ENCODE measurements at places on chromosomes 1 and 21. TPM values are rescaled to one million over a fixed set of nuclear protein-coding genes. Genes with fewer than 3 reads are reported as not detected.

DNA sequence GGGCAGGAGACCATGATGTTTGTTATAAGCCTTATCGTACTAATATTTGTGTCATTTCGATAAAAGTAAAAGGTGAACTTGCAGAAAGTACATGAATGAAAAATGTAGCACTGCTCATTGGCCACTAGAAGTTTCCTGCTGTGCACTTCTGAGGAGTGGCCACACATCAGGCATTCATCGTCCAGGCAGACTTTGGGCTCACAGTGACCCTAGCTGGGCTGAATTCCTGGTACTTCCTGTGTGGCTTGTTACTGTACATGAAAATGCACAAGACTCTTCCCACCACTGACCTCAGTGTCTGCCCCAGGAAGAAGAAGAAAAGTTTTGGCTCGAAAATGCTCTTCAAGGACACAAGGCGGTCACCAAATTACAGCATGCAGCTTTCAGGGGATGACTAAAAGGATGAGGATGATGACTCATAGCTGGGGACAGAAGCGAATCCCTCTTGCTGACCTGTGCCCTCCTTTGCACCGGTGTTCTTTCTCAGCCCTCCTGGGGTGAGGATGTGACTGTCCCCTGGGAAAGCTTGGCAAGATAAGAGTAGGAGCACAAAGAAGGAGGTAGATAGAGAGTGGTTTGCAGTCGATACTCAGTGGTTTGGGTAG is 252.4 kb upstream of the KAZN start:
- no peak overlapping the region for H3K4me3 ChIP-seq
- no peak for DNase-seq
- no peak overlapping the region for H3K27ac ChIP-seq

GRCh38 chr21:35868005-35868868 is 192.1 kb downstream of the SETD4 start:
- H3K27me3 ChIP-seq, result no peaks in the 10 kb centered on the region
- DNase-seq, result no peak
- H3K4me3 ChIP-seq, result no peak overlapping the region
- H3K36me3 ChIP-seq, result no peaks in the 10 kb centered on the region

DNA sequence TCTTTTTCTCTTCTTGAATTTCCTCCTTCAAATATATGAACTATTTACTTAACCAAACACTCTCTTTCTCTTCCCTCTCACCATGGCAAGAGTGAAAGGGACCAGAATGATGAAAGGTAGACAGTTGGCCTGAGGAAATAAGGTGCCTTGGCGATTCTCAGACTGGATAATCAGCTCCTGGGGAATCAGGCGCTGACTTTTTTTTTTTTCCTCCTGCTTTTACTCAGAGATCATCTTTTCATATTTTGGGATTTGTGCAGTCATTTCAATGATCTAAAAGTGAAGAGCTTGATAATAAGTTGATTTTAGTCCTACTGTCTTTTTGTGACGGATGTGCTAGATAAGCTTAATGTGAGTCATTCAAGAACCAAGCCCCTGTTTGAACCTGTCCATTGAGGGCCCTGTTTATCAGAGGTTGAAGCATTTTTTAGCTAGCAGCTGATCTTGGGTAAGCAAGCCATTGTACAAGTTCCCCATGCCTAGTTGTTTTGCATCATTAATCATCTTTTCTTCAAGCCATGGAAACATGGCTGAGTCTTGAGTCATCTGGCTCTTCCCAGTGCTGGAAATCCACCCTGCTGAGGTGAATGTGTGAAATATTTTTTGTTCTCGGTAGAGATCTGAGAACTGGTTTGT is 40.8 kb downstream of the ITSN1 start:
- no peak overlapping the region for H3K27ac ChIP-seq
- peaks cover 13% of the 10 kb centered on the region for H3K4me1 ChIP-seq
- H3K36me3 ChIP-seq, result no peaks in the 10 kb centered on the region
- no peak for DNase-seq
- no peak overlapping the region for H3K4me3 ChIP-seq

- no peaks in the 10 kb centered on the region for H3K27me3 ChIP-seq
- peaks cover 2% of the 10 kb centered on the region for H3K4me1 ChIP-seq
- no peaks in the 10 kb centered on the region for H3K36me3 ChIP-seq
- no peak overlapping the region for H3K27ac ChIP-seq
- DNase-seq, result no peak
Measured at GRCh38 chr1:203424861-203425662, 50.5 kb upstream of the PRELP start.

DNA sequence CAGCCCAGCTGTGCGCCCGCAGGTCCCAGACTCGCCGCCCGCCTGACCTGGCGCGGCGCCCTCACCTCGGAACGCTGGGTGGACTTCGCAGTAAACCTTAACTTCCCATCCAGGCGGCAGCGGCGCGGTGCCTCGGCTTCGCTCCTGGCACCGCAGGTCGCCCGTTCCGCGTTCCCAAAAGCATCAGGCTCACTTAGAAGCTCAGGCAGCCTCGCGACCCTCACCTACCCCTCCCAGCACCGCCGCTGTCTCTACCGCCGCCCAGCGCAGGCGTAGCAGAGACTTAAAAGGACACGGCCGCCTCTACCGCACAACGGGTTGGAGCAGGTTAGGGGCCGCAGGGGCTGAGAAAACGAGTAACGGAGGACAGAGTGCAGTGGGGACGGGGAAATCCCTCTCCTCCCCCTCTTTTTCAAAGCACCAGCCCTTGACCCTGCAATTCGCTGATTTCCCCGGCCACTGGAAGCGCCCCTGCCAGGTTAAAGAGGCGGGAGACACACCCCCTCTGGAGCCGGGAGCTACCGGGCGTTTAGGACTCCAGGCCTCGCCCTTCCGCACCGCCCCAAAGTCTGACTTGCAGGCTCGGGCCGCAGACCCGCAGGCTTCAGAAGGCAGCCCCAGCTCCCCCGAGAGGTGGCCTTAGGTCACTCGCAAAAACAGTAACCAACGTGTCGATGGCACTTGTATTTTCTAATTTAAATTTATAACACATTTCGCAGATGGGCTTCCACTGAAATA is 328.5 kb downstream of the FAM72C start:
- DNase-seq, result no peak
- no peaks in the 10 kb centered on the region for H3K36me3 ChIP-seq
- H3K27ac ChIP-seq, result no peak overlapping the region

GRCh38 chr1:85289207-85289847 is 12.9 kb upstream of the BCL10 start:
- no peak overlapping the region for H3K27ac ChIP-seq
- no peaks in the 10 kb centered on the region for H3K36me3 ChIP-seq
- no peak for DNase-seq
- H3K27me3 ChIP-seq, result no peaks in the 10 kb centered on the region

DNA sequence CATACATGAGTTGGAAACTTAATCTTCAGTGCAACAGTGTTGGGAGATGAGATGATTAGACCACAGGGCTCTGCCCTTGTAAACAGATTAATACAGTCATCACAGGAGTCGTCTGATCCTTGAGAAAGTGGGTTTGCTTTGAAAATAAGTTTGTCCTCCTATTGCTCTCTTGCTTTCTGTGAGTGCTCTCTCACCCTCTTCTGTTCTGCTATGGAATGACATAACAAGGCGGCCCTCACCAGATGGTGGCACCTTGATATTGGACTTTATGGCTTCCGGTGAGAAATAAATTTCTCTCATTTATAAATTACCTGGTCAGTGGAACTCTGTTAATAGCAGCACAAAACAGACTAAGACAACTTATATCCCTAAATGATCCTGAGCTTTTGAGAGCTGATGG is 353.6 kb downstream of the BRINP3 start:
- DNase-seq, result no peak
- no peaks in the 10 kb centered on the region for H3K27me3 ChIP-seq
- H3K4me3 ChIP-seq, result no peak overlapping the region

GRCh38 chr1:55272994-55273393 is 57.8 kb upstream of the USP24 start:
- no peaks in the 10 kb centered on the region for H3K27me3 ChIP-seq
- no peak overlapping the region for H3K27ac ChIP-seq
- H3K4me3 ChIP-seq, result no peak overlapping the region
- no peaks in the 10 kb centered on the region for H3K36me3 ChIP-seq

DNA sequence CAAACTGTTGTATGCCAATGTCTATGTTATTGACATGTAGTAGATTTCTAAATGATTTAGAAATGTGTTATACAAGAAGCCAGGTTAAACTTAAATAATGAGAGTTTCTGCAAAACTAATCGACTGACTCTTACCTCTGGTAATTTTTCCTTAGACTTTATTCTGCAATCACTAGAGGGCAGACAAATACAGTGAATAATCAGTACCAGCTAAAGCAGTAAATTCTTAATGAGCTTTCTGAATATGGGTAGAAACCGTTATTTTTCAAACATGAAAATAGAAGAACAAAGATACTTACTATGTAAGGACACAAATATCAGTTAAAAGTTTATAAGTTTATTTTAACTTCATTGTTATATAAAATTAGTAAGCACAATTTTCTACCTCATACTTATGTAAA is 97.9 kb upstream of the RGS1 start:
- no peak for DNase-seq
- no peak overlapping the region for H3K27ac ChIP-seq
- H3K4me1 ChIP-seq, result no peaks in the 10 kb centered on the region
- H3K36me3 ChIP-seq, result no peaks in the 10 kb centered on the region
- H3K27me3 ChIP-seq, result no peaks in the 10 kb centered on the region

- DNase-seq, result no peak
- H3K36me3 ChIP-seq, result no peaks in the 10 kb centered on the region
- H3K4me3 ChIP-seq, result no peak overlapping the region
- H3K27me3 ChIP-seq, result no peaks in the 10 kb centered on the region
- no peak overlapping the region for H3K27ac ChIP-seq
Measured at GRCh38 chr1:164719676-164720439, 160.9 kb downstream of the PBX1 start.

GRCh38 chr1:5889901-5890300 is 102.3 kb downstream of the NPHP4 start:
- no peaks in the 10 kb centered on the region for H3K4me1 ChIP-seq
- no peak overlapping the region for H3K4me3 ChIP-seq
- H3K27me3 ChIP-seq, result no peaks in the 10 kb centered on the region
- H3K27ac ChIP-seq, result no peak overlapping the region

GRCh38 chr1:32234792-32235191 is 12.2 kb upstream of the FAM167B start:
- DNase-seq, result no peak
- H3K4me3 ChIP-seq, result no peak overlapping the region
- peaks cover 9% of the 10 kb centered on the region for H3K4me1 ChIP-seq
- peak overlapping the region; percentile 84 for H3K27ac ChIP-seq
- H3K36me3 ChIP-seq, result no peaks in the 10 kb centered on the region

DNA sequence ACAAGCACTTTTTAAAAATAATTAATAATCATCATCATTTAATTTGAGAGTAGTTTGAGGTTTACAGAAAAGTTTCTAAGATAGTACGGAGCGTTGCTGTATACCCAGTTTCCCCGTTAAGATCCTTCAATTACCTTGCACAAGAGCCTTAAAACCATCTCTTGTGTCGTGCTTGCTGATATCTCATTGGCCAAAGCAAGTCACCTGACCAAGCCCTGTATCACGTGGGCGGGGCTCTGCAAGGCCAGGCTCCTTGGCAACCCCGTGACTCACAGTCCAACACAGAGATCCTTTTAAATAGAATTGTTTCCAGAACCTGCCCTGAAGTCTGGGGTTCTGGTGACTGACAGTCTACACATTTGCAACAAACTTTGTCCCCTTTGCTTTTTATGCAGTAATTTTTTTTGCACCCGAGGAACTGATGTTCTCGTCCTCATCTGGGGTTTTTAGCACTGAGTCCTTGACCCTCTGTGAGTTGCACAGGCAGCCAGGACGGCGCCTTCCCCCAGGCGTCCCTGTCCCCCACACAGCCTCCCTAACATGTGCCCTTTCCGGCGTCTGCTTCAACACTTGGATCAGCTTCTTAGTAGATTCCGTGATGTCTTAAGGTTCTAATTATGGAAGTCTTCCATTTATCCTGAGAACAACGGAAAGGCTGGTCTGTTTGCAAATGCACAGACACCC is 183.3 kb upstream of the TMEM51 start:
- H3K4me1 ChIP-seq, result peaks cover 17% of the 10 kb centered on the region
- no peaks in the 10 kb centered on the region for H3K36me3 ChIP-seq
- H3K4me3 ChIP-seq, result no peak overlapping the region

- no peak overlapping the region for H3K4me3 ChIP-seq
- no peaks in the 10 kb centered on the region for H3K4me1 ChIP-seq
- no peaks in the 10 kb centered on the region for H3K36me3 ChIP-seq
Measured at GRCh38 chr1:37734629-37735591, 30.0 kb downstream of the EPHA10 start.

DNA sequence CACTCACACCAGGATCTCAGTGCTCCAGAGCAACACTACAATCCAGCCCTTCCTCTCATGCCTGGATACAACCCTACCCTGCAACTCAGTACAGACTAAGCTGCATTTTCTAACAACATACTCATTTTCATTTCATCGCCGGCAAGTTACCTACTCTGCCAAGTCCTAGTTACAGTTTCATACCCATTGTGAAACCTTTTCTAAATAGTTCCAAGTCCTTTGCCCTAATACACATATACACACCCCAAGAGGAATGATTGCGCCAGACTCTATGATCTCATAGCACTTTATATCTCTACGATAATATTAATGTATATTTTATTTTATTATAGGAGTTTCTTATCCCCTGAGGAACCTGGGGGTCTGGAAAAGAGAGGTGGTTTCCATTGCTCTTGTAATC is 122.4 kb downstream of the LMX1A start:
- DNase-seq, result no peak
- H3K4me3 ChIP-seq, result no peak overlapping the region
- H3K4me1 ChIP-seq, result peaks cover 2% of the 10 kb centered on the region

GRCh38 chr1:88503646-88504045 is 180.4 kb upstream of the PKN2 start:
- no peaks in the 10 kb centered on the region for H3K36me3 ChIP-seq
- DNase-seq, result no peak
- no peaks in the 10 kb centered on the region for H3K4me1 ChIP-seq
- H3K27ac ChIP-seq, result no peak overlapping the region
- H3K27me3 ChIP-seq, result no peaks in the 10 kb centered on the region

DNA sequence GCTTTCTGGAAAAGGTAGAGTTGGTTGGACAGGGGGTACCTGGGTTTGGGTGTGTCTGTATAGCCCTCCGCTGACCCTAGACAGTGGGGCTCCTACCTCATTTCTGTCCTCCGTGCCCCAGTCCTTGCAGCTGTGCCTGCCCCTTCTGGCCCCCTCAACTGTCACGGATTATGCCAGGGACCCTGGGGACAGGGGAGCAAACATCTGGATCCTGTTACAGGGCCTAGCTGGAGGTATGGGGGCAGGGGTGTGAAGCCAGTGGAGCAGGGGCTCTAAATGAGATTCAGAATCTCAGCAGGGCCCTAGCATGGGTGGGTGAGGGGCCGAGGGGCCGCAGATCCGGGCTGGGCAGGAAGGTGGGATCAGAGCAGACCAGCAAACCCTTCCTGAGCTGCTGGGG is 81.0 kb downstream of the TAS1R2 start:
- H3K36me3 ChIP-seq, result no peaks in the 10 kb centered on the region
- no peaks in the 10 kb centered on the region for H3K4me1 ChIP-seq
- no peaks in the 10 kb centered on the region for H3K27me3 ChIP-seq
- no peak overlapping the region for H3K27ac ChIP-seq

GRCh38 chr1:99965646-99966375 is 4.0 kb upstream of the SLC35A3 start:
- DNase-seq, result no peak
- no peaks in the 10 kb centered on the region for H3K27me3 ChIP-seq
- no peaks in the 10 kb centered on the region for H3K36me3 ChIP-seq
- H3K4me1 ChIP-seq, result no peaks in the 10 kb centered on the region

Gene OPTC
- not detected for total RNA-seq

Gene SERINC2
- 4.2 TPM for total RNA-seq

Gene PGLYRP4
- total RNA-seq, result not detected

Gene ANGEL2
- 29.9 TPM for total RNA-seq

Gene PDZK1
- not detected for total RNA-seq

Gene IFI44L
- total RNA-seq, result 6.8 TPM

Gene CATSPER4
- not detected for total RNA-seq

Gene OR2L5
- total RNA-seq, result not detected

Gene HEATR1
- total RNA-seq, result 28.0 TPM

Gene GNAT2
- total RNA-seq, result not detected

Gene TRIM58
- total RNA-seq, result 0.83 TPM

Gene ETNK2
- total RNA-seq, result 53.6 TPM

Gene RNF207
- 24.4 TPM for total RNA-seq
